Activated CD4-positive, alpha-beta T cell treated with anti-CD3 and anti-CD28 coated beads, Interleukin-2, amount 50 U/mL, for 24 hours (primary cell): ENCODE measurements at places on chromosomes 3 and 15.
A peak's percentile ranks its signal among the peaks of the same experiment; 100 is the strongest.

- no peak for DNase-seq
Measured at GRCh38 chr15:66154581-66154980, 99.0 kb downstream of the MEGF11 start.

GRCh38 chr15:58437531-58438105 is 5.8 kb downstream of the LIPC start:
- DNase-seq = no peak

DNA sequence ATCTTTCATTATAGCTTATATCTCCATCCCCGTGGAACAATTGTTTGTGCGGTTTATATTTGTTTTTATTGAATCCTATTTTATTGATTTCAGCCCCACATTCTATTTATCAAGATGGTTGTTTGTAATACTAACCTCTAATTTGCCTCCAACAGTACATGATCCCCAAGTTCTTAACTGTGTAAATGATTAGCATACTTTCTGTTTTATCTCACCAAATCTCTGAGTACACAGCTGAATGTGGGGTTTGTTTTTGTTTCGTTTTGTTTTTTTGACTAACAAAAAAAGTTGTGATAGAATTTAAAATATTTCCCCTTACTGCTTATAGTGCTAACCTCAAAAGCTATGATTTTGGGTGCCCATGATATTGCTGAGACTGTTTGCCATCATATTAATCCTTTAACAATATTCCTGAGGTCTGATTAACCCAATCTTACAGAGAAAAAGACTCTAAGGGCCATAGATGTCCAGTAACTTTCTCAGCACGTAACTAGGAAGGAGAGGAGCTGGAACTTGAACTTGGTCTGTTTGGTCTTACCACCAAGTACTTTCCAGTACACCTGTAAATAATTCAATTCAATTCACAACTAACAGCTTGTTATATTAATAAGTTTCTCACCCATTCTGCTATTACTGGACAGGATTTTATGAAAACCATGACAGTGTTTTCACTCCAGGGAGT is 789.8 kb downstream of the TUSC7 start:
- DNase-seq = no peak

- DNase-seq = no peak
Measured at GRCh38 chr3:23811919-23812318, 6.2 kb downstream of the UBE2E1 start.

- DNase-seq = no peak
Measured at GRCh38 chr3:152301745-152302181, 33.0 kb downstream of the MBNL1 start.

DNA sequence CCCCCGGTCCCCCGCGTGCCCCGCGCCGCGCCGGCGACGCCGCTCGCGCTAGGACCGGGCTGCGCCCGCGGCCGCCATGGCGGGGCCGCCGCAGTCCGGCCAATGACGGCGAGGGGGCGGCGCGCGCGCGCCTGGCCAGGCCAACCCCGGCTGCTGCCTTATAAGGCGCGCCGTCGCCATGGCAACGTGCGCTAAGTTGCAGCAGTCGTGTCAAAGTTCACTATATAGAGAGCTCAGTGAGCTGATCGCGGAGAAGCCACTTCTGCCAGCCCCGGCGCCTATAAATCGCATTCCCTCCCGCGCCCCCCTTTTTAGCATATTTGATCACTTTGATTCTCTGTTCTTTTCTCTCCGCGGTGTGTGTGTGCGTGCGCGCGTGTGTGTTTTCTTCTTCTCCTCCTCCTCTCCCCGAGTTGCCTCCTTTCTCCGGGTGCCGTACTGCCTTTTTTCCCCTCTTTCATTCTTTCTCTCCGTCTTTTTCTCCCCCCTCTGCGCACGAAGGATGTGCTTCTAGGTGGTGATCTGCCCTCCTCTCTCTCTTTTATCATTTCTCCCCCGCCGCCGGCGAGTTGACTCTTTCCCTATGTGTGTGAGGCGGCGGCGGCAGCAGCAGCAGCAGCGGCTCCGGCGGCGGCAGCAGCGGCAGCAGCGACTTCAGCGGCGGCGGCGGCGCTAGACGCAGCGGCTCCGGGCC is at the start of gene NR2F2:
NR2F2 (plus strand) TSS at position 251 of the 694 bp plus-strand sequence. CDS start 1,406 bp downstream, outside the sequence.
- peak; percentile 25 for DNase-seq

DNA sequence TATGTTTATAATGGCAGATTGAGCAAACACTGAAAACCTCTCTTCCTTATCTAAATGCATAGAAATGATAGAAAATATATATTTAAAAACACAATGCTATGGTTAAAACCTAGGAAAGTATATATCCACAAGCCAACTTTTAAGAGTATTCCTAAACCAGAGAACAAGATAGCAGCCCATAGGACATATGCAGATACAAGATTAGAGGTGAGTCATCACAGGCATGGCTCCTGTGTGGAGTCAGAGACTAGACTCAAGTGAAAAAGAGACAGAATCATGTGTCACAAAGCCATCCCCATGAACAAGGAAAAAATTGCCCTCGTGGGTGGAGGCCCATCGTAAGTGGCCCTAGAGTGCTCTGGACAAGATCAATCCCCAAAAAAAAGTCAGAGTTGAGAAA is 199.4 kb upstream of the PPP2R3A start:
- DNase-seq = no peak

DNA sequence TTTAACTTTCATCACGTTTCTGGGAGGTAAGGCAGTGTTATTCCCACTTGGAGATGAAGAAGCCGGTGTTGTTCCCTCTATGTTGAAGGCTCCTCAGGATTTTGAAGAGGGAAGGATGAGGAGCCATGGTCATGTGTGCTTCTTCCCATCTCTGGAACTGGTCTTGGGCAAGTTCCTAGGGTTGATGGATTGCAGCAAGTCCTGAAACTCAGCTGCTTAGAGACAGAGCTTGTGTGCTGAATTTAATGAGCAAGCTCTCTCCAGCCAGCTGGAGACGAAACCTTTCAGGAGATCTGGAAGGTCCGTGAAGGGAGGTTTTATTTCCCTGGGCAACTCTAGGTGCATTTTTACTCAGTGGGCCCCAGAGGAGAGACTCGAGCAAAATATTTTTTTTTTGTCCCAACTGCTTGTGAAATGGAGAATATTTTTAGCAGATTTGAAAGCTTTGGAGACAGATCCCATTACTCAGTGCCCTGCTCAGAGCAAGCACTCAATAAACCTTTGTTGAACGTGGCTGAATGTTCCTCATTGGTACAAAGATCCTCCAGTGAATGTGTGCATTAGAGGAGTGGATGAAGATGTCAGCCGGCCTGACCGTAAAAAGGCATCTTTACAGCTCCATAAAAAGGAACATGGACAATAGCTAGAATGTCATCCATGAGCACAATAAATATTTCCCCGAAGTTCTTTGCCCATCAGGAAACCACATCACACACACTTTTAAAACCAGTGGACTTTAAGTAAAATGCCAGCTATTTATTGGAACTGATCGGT is 55.6 kb upstream of the RGMA start:
- no peak for DNase-seq

- DNase-seq = no peak
Measured at GRCh38 chr3:79871656-79872055, 103.9 kb upstream of the ROBO1 start.

DNA sequence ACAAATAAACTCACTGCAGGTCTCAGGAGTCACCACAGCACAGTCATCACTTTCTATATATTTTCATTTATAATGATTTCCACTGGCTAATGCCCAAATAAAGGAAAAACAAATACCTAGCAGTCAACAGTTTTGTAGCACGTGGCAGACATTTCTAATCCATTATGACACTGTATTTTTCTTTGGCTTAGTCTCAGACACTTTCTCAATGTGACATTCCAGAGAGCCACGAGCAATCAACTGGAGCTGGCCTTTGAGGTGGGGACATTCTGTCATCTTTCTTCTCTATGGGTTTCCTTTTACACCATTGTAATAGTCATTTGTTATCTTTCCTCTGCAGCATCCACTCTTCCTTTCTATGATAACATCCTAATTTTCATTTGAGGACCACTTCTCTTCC is 119.7 kb downstream of the WNT5A start:
- DNase-seq = no peak

DNA sequence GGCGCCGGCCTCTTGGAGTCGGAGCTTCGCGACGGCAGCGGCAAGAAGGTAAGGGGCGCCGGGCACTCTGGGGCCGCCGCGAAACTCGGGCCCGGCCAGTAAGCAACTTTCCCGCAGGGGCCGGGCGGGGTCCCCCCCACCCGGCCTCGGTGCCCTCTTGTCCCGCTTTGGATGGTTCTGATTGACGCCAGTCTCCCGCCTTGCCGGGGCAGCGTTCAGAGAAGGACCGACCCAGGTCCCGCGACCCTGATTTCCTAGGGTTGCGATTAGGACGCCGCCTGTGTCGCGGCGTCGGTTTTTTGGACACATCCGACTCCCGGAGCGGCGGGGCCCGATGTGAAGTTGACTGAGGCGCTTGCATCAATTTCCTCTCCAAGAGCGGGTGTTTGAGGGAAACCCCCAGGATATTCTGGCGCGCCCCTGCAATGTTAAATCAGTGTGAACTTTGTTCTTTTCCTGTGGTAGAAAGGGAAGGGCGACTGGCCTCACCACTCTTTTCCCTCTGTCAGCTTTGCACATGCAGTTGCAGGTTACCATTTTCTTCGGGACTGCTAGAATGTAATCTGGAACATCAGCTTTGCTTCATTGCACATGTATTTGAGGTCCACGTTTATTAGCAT is 755 bp downstream of the PDE8A start:
- peak; percentile 28 for DNase-seq

DNA sequence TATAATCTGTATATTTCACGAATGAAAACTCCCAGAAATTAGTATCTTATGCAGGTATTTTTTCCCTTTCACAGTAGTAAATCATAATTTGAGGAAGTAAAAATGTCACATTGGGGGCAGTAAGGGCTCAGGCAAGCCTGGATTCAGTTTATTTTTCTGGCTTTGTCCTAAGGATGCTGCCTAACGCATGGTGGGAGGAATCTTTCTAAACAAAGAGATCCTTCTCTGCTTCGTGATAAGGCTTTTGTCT is 35.7 kb downstream of the DNASE1L3 start:
- DNase-seq = no peak

GRCh38 chr15:41199470-41199869 is 31.1 kb downstream of the EXD1 start:
- DNase-seq = no peak

DNA sequence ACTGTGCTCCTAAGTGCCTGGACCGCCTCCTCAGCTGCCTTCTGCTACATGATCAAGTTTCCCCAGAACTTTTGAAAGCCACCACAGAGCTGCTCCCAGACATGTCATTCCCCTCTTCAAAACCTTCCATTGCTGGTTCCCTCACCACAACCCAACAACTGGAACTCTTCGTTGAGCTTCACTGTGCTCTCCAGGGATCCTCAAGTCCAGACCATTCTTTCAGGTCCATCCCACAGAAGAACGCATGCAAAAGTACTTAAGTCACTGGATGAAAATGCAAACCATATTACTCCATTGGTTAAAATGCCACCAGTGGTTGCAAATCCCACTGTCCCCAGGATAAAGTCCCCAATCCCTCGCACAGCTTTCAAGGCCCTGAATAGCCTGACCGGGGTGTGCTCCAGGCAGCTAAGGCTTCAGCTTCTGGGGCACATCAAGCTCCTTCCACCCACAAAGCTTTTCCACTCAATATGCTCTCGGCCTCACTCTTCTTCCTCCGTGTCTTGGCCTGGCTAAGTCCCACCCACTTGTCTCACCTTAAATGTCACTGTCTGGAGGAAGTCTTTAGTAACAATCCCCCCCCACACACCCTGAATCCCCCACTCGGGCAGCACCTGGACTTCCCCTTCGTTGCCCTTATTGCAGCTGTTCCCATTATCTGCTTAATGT is 84.8 kb downstream of the XXYLT1 start:
- DNase-seq = no peak

- no peak for DNase-seq
Measured at GRCh38 chr3:160253298-160253697, 28.1 kb downstream of the C3orf80 start.

DNA sequence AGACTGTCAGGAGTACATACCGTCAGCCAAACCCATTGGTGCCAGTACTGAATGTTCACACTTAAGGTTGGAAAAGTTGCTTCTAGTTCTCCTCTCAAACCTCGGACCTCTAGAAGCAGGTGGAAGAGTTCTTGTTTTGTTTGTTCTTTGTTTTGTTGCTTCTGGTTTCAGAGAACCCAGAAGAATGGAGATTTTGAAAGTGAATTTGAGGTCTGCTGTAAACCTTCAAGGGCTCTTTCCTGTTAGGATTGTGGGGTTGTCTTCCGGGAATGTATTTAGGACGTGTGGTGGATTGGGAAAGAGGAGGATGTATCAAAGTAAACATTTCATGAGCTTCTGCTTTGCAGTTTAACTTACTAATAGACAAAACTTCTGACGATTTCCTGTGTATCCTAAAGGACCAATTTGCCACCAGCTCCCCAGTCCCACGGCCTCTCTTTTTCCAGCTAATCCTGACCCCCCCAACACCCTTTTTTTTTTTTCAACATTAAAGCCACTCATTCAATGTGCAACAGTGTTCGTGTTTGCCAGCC is 50.3 kb downstream of the FILIP1L start:
- no peak for DNase-seq

DNA sequence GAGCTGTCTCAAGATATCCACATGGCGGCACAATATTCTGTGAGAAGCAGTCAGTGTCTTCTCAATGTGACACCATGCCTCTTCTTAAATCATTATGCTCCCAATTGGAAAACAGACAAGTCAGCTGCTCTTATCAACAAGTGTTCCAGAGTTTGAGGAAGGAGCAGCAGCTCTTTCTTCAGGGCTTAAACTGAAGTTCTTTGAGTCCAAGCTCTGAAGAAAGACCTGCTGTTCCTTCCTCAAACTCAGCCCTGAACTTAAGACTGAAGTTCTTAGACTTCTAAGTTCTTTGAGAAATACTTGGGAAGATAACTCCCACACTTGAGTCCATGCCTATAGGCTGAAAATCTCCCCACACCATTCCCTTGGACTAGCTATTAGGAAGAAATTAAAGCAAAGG is 43.4 kb downstream of the NPTN start:
- DNase-seq = no peak

- no peak for DNase-seq
Measured at GRCh38 chr3:77489216-77489615, 449.3 kb downstream of the ROBO2 start.

- no peak for DNase-seq
Measured at GRCh38 chr15:31830591-31830990, 199.7 kb upstream of the CHRNA7 start.

DNA sequence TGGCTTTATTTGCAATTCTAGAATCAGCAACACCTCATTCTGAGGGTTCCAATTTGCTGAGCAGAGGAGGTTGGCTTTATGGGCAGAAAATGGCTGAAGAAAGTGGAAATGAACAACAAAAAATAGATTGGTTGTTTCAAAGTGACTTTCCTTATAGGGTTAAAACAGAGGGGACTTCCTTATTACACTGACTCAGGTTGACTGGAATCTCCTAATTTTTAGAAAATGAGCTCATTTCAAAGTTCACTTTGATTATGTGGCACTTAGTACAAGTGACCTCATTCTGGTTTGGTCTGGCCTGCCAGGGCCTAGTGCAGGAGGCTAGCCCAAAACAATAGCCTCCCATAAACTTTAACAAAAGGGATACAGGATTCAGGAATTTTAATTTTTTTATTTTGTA is 41.4 kb downstream of the NFKBIZ start:
- no peak for DNase-seq

DNA sequence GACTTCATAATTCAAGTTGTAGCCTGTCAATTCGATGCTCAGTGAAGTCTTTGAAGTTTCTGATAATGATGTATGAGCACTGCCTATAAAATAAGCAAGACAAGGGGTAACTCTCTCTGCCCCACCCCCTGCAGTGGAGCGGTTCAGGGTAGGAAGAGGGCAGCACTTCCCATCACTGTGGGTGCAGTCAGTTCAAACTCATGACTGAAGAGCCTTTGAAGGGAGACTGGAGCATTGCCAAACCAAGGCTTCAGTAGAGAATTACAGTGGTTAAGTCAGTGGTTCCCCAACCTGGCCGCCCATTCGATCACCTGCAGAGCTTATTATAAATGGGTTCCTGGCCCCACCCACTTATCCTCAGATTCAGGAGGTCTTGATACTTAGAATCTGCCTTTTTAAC is 190.6 kb downstream of the SHQ1 start:
- DNase-seq = no peak
